Tongue (tissue), 3 donors: ENCODE measurements at places on chromosomes 4 and X. TPM values are rescaled to one million over a fixed set of nuclear protein-coding genes. Genes with fewer than 3 reads are reported as not detected.
A peak's percentile ranks its signal among the peaks of the same experiment; 100 is the strongest.

DNA sequence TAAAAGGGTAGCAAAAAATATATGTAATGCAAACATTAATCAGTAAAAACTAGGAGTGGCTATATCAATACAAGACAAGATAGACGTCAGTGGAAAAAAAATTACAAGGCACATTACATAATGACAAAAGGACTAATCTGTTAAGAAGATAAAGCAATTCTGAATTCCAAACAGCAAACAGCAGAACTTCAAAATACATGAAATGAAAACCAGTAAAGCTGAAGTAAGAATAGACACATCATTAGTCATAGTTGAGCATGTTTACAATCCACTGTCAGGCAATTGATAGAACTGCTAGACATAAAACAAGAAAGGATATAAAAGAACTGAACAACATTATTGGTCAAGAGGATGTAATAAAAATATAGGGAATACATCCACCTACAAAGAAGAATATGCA is 12.2 kb downstream of the SULT1B1 start:
- DNase-seq, result no peak

DNA sequence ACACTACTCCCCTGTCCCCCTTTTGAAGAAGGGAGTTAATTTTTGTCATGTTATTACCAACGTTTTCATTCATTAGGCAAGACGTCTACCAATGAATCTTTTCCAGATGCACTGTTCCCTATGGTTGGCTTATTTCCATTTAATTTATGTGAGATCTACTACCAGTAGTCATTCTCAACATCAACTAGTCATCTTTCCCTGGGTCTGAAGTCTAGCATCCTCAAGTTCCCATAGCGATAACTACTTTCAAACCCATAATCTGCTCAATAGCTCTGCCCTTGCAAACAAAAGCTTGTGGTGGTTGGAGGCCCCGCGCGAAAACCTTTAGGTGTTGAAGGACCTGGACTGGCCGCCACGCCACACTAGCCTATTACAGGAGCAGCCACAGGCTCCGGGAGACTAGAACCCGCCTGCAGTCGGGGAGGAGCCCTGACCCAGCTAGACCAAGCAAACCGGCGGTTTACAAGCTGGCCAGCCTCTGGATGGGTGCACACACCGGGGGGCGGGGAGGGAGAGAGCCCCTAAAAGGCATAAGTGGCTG is 746 bp downstream of the PPAT start:
- peak; percentile 66 for DNase-seq

- peak; percentile 36 for DNase-seq
Measured at GRCh38 chr4:183541752-183542040, 36.8 kb downstream of the ING2 start.

DNA sequence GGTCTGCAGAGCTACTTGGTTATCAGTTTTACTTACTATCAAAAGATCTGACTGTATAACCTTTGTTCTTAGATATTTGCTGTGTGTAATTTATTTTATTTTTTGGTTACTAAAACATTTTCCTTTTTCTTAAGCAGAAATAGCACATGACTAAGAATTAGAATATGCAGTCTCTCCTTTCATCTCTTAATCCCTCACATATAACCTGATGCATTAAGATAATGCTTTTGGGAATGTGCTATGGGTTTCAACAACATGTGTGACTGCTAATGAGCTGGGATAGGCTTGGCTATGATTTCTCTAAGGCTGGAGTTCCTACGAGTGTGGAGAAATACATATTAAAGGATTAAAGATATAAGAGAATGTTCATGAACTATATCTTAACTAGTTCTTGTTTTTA is 41.5 kb downstream of the SHROOM3 start:
- no peak for DNase-seq

Gene GAB3
- total RNA-seq, result 9.0 TPM
